Midbrain (tissue), 1 donor: ENCODE measurements at places on chromosomes 7 and 10.

DNA sequence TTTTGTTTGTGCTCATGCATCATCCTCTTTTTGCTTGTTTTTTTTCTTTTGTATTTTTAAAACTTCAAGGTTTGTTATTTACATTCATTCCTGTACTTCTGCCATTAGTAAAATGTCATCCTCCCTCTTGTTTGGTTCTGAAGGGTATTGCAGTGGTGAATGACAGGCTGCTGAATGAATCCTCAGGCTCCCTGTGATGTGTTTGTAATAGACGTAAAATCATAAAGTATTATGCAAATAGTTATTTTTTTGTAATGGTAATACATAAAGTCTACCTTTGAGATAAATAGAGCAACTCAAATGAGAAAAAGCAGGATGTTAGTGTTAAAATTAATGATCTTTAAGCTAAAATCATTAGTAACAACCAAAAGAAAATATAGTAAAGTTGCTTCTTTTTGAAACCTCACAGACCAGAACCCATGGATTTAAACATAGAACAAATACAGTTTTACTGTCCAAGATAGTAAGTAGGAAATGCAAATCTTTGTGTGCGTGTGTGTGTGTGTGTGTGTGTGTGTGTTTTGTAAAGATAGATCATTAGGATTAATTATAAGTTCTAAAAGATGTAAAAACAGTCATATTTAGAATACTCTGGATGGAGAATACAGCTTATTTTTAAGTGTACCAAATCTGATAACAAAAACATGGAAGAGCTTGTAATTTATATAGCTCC is 4.5 kb downstream of the GLCCI1 start:
- DNase-seq, result no peak

- peak; percentile 29 for DNase-seq
These were observed 65.6 kb downstream of the DOCK4 start for GRCh38 chr7:112140600-112140999.

DNA sequence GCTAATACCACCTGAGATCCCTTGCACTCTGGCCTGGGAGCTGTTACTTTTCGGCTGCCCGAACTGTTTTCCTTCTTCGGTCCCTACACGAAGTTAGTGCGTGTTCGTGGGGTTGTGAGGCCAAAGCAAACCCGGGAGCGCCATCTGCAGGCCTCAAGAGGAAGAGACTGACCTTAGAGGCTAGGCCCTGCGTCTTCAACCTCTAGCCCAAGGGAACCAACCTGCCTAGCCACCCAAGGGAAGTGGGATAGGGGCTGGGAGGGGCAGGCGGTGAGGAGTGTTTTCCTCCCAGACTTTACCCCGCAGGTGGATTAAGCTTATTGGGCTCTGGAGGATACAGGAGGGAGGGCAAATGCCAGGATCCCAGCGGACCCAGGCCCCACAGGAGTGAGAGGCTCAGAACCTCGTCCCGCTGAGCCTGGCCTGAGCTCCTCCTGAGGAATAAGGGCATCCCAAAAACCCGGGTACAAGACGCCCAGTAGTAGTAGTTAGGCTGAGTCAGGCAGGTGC is 1.7 kb upstream of the PAX2 start:
- DNase-seq, result peak; percentile 30

DNA sequence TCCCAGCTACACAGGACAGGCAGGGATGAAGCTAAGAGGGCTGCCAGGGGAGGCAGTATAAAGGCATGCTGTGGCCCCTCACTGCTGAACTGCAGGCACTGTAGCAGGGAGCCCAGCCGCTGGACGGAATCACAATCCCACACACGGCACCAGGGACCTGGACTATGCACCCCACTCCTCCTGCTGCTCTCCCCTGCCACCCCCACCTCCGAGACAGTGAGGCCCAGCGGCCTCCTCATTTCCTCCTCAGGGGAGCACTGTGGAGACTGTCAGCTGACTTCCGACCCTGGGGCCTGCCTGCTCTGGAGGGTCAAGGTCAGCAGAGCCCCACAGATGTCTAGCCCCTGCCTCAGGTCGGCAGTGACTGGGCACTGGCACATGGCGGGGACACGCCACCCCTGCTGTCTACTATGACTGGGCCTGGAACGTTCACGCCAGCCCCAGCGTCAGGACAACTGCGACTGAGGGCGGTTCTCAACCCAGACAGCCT is 92.7 kb downstream of the FAM53B start:
- DNase-seq, result no peak

DNA sequence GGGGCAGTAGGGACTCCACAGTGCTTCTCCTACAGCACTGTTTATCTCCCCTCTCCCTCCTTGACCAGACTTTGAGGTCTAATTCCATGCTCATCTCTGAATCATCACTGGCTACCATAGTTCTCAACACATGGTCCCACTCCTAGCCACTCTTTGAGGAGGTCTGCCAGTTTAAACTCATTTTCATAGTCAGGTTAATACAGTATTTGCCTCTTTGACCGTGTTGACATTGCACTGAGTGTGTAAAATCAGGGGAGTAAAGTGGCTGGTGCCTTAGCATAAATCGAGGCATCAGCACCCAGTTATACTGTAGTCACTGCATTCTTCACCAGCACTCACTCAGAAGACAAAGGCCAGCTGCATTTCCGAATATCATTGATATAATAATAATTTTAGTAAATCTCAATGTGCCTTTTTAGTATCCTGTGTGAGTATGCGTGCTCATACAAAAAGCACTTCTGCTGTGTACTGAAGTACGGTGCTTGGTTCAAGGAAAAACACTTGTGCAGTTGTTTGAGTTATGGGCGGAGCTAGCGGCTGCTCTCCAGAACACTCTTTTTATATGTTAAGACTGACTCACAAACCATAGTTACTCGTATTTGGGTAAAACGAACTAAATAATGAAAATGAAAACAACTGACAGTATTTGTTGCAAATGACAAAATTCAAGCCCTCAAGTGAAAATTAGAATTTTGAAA is 89.7 kb downstream of the GALNT11 start:
- DNase-seq, result no peak

- no peak for DNase-seq
These were observed 4.4 kb upstream of the GSTK1 start for GRCh38 chr7:143258831-143259230.

DNA sequence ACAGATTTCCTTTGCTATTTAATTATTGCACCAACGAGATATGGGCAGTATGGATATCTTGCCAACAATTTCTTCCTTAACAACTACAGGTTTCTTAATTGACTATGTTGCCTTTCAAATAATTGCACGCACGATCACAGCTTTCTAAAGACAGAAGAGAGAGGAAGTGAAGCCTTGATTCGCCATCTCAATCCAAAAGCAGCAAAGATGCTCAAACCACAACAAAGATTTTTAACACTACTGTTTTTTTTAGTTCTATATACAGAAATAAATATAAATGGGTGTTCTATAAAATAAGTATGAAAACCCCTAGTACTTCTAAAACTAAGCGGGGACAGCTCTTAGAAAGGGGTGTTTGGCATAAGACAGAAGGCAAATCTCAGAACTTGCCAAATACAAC is 251.3 kb downstream of the SFMBT2 start:
- DNase-seq, result no peak

- no peak for DNase-seq
These were observed 207.3 kb downstream of the CXCL12 start for GRCh38 chr10:44177610-44178009.

DNA sequence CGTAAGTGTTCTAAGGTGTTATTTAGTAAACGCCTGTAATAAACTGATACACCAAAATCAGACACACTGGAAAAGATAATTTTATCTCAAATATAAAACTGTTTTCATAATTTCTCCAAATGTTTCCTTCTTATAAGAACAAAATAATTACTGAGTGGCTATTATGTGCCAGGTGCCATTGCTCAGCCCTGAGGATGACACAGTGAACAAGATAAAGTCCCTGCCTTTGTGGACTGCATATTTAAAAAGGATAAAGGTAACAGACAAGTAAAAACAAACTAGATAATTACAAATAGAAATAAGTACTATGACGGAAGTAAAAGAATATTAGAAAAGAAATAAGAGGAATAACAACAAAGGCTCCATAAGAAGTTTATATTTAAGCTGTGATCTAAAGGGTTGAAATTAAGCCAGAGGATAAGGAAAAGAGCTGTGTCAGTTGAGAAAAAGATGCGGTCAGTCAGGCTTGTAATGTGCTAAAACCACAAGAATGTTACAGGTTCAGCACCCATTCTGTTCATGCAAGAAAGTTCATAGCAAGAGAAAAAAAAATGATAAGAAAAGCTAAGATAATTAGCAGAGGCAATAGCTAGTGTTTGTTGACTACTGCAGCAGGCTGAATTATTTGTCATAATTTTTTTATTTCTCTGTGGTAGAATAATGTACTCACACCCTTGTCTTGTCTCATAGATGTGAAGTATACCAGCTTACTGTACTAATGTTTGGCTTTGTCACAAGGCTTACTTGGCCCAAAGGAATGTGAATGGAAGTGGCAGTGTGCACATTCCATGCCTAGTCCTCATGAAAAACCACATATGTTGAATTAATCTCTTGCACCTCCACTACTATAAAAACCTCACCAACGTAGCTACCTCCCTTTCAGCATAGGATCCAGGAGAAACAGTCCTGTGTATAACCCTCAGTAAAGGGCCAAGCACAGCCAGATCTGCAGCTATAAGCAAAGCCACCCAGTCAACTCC is 75.1 kb downstream of the CRPPA start:
- DNase-seq, result no peak

GRCh38 chr7:93150200-93150835 is 2.1 kb upstream of the SAMD9L start:
- no peak for DNase-seq

DNA sequence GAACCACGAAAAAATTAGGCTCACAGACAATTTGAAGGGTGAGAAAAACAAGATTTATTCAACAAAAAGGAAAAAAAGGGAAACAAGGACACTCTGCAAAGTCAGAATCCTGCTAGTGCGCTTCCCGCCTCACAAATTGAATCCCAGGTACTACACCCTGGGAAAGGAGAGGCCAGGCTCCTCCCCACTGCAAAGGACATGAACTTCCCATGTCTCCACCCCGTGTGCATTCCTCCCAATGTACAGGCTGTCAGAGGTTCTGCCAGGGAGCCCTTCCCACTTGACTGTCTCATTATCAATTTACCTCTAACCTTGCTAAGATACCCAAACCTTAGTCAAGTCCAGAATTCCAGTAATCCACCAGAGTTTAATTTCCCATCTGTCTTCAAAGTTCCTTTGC is 70.4 kb upstream of the CDK1 start:
- DNase-seq, result no peak

GRCh38 chr7:157043745-157044144 is 33.3 kb upstream of the MNX1 start:
- no peak for DNase-seq

DNA sequence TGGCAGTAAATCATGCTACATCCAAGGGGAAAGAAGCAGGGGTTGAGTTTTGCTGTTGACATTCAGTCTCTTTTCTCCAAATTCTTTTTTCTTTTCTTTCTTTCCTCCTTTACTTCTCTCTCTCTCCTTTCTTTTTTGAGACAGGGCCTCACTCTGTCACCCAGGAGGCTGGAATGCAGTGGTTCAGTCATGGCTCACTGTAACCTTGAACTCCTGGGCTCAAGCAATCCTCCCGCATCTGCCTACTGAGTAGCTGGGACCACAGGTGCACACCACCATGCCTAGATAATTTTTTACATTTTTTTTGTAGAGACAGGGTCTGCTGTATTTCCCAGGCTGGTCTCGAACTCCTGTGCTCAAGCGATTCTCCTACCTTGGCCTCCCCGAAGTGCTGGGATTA is 35.2 kb downstream of the SBDS start:
- DNase-seq, result no peak
